ENCODE measurements at places on chromosomes 5 and 9.

DNA sequence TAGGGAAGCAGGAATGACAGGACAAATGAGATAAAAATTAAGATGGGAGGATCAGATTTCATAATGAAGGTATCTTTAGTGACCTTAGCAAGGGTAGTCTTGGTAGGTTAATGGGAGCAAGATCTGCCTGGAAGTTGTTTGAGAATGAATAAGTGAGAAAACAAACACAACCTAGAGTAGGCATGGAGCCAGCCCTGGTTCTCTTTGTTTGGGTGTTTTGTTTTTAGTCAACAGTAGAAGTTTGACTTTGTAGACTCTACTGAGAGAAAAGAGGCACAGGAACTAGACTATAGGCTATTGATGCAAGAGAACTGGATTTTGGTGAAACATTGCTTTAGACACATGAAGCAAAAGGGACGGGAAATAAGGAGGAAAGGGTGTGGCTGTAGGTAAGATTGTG, 40.3 kb downstream of the KCNN2 start:
- DNase-seq, result no peak

GRCh38 chr5:150541895-150542294, 34.0 kb downstream of the NDST1 start:
- DNase-seq, result no peak

GRCh38 chr5:124372457-124372856, 374.0 kb downstream of the ZNF608 start:
- DNase-seq, result no peak

- DNase-seq, result no peak
Observed at GRCh38 chr5:75050415-75050814, 1.9 kb downstream of the GCNT4 start.

- no peak for DNase-seq
Observed at GRCh38 chr5:154196955-154197652, 6.6 kb downstream of the GALNT10 start.

GRCh38 chr5:125408448-125409233, 662.2 kb upstream of the ZNF608 start:
- DNase-seq, result no peak

DNA sequence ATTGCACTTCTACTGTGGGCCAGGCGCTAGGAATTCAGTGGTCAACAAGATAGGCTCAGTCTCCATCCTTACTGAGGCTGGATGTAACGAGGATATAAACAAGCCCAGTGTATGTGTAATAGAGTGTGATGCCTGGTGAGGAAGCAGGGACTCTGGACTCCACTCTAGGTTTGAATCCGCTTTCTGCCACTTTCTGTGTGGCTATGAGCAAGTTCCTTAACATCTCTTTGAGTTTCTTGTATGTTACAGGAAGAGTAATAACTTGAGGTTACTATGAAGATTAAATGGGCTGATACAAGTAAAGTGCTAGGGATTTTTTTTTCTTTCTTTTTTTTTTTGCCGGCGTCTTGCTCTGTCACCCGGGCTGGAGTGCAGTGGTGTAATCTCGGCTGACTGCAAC, 12.4 kb downstream of the DOCK2 start:
- DNase-seq, result no peak

DNA sequence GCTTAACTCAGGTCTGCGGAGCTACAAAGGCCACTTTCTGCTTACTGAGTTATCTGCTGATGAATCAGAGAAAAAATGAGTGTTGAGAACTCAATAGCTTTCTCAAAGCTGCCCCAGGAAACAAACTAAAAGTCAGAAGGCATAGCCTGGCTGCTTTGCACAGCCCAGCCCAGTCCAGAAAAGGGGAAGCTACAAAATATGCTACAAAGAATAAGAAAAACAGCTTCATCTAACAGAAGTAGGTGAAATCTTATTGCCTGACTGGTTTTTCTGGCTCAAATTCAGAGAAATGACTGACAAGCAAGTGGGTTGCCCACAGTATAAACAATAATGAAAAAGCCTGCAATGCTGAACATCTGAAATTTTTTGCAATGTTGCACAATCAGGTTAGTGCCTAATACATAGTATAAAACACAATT, 156.2 kb downstream of the PPP2R2B start:
- DNase-seq, result no peak

- DNase-seq, result no peak
Observed at GRCh38 chr5:82329393-82329792, 51.2 kb upstream of the RPS23 start.

DNA sequence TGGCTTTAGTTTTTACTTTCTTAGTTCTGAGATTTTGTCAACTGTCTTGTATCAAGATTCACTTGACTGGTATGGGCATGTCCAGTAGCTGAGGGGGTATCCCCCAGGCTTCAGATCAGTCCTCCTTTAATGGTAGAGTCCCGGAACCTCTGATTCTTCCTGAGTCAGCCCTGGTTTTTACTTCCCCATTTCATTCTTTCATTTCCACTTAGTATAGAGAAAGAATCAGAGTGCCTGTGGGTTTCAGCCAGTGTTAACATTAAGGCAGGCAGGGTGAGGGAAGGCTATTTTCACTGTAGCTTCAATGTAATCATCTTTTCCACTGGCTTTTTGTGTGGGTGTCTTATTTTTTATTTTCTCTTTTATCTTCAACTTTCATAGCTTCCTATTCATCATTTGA, 8.3 kb upstream of the COMMD10 start:
- DNase-seq, result no peak

- no peak for DNase-seq
Observed at GRCh38 chr9:35736201-35736633, 3.8 kb downstream of the CREB3 start.

- DNase-seq, result no peak
Observed at GRCh38 chr9:34254966-34255825, 73.9 kb downstream of the KIF24 start.

DNA sequence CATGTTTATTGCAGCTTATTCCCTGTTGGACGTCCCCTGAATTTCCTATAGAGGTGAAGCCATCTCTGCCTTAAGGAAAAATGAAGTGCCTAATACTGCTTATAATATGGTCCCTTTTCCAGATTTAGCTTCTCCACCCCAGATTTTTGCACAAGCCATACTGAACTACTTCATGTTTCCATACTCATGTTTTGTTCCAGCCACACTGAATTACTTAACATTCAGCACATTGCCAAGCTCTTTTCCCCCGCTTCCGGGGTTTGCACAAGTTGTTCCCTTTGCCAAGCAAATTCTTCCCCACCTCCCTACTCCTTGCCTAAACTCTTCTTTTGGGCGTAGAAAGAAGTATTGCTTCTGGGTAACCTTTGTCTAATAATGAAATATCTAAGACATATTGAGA, 1.7 kb upstream of the CNTRL start:
- DNase-seq, result no peak

GRCh38 chr5:13186177-13186576, 758.3 kb downstream of the DNAH5 start:
- no peak for DNase-seq

DNA sequence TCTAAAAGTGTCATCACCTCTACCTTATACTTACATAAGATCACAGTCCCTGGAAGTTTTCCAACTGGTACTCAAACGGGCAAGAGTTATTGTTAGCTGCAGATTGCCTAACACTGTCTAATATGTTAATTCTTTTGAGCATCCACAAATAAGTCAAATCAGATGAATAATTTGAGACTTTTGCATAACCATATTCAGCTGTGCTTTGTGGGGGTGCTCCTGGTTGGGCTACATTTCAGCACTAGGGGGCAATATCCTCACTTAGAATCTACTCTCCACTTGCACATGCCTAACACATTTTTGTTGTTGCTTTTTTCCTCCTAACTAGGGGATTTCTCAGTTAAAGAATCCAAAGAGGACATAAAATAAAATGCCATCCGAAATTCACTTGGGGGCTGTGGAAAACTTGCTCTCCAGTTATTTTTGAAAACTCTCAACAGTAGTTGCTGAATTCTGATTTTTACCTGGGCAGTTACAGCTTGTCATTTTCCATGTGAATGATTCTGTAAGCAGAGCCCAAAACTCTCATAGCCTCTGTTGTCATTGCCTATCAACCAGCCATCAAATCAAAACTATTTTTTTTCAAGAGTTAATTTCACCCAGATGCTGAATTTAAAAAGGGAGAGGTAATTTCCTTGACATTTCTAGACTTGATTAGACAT, 71.5 kb downstream of the TRIM36 start:
- DNase-seq, result no peak
